Stimulated activated CD8-positive, alpha-beta memory T cell treated with anti-CD3 and anti-CD28 coated beads, Interleukin-4, amount 100 ng/mL, for 4 hours (primary cell): ENCODE measurements at places on chromosomes 11 and 22.

DNA sequence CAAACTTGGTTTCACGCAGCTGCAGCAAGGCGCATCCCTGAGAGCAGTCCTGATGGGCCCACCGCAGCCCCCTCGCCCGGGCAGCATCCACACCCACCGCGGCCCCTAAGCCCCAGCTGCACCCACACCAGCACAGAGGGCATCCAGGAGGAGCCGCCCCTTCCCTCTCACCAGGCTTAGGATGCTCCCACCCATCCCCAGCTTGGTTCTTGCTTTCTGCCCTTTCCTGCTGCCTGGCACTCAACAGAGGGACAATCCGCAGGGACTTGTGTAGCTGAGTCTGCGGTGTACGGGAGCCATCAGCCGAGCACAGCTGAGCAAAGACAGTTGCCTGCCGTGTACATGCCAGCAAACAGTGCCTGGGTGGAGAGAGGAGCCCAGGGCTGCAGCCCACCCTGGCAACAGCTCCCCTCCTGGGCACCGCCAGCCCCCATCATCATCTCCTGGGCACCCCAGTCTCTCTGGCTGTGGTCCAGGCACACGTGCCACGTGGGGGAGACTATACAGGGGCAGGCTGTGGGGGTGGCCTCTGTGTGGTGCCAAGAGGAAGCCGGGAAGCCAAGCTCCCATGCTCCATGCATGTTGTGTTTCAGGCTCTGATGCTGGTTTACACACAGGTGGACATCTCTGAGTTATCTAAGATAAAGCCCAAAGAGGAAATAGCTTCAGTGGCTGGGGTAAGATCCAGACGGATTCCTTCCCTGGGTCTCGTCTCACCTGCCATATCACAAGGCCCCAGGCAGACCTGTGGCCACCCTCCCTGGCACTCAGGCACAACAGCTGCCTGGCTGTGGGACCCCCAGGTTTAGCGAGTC lies 36.0 kb upstream of the GNB1L start:
- no peak for DNase-seq

GRCh38 chr11:106158406-106158805 lies 80.9 kb downstream of the AASDHPPT start:
- no peak for DNase-seq

DNA sequence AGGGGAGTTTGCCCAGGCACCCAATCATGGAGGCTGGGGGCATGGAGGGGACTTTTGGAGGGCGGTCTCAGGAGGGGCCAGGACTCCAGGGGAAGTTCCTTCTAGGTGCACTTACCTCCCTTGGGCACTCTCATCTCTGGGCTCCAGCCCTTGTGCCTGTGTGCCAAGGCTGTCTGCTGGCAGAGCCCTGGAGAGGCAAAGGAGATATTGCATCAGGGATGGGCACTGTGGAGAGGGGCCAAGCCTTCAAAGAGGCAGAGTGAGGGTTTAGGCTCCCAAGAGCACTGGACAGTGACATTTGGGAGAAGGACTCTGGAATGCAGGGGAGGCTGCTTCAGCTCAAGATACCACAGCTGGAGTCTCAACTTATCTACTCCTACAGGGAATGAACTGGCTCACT lies 32.2 kb upstream of the TFIP11 start:
- DNase-seq: no peak

GRCh38 chr22:25478528-25478927 lies 85.9 kb upstream of the GRK3 start:
- no peak for DNase-seq

GRCh38 chr22:34102633-34103032 lies 182.4 kb upstream of the LARGE1 start:
- no peak for DNase-seq

- DNase-seq: no peak
Observed at GRCh38 chr11:63884196-63884932, 32.6 kb downstream of the RCOR2 start.

- no peak for DNase-seq
Observed at GRCh38 chr11:196786-197731, 4.2 kb downstream of the SCGB1C1 start.

DNA sequence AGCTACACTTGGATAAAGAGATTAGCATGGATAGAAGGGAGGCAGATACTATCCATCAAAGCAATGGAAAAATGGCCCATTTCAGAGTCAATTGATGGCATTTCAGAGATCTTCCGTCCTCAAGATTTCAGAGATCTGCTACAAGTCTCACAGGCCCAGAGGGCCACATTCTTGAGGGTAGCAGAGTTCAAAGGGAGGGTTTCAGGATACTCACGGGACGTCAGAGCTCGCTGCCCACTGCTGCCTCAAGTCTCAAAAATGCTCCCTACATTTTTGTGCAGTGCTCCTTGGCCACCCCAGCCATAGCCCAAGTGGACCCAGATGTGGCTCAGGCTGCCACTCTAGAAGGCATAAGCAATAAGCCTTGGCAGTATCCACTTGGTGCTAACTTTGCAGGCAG lies 24.9 kb downstream of the RTL6 start:
- DNase-seq: no peak

DNA sequence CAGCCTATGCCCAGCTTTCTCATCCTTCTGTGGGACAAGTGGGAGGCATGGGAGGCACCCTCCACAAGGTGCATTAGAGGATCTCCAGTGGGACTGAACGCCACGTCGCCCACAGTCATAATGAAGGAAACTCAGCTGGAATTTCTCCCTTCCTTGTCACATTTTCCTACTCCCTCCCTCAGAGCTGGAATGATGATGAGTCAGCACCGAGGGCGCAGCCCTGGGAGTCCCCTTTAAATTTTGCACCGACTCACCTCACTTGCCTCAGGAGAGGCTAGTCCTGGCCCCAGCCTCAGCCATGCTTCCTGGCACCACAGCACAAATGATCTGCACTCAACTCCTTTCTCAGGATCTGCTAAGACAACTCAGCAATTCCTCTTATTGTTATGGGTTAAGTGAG lies 34.3 kb downstream of the DBX1 start:
- no peak for DNase-seq

DNA sequence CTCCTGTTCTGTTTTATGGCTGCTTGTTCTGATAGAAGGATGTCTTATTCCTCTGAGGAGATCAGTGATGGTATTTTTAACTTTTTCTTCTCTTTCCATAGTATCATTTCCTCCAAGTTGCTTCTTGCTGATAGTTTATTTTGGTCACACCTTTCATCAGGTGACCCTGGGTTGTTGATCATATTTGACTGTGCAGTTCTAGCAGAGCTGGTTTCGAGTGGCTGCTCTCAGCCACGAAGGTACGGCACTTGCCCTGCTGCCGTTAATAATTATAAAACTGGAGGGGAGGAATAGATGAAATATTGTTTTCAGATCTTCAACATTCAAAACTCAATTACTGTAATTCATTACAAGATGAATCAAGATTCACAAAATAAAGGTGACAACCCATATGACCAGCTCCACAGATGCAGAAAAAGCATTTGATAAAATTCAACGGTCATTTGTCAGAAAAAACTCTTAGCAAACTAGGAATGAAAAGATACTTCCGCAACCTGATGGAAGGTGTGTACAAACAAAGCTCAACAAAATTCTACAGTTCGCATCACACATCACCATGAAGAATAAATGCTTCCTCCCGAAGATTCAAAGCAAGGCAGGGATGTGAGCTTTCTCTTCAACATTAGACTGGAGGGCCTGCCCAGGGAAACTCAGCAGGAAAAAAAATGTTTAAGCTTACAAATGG lies 59.2 kb upstream of the RTL6 start:
- no peak for DNase-seq

- no peak for DNase-seq
Observed at GRCh38 chr11:93330446-93330984, at the start of gene DEUP1. Gene DEUP1, plus strand, starts transcription at chr11:93330742. Its CDS starts 1,518 bp downstream, at chr11:93332260.

DNA sequence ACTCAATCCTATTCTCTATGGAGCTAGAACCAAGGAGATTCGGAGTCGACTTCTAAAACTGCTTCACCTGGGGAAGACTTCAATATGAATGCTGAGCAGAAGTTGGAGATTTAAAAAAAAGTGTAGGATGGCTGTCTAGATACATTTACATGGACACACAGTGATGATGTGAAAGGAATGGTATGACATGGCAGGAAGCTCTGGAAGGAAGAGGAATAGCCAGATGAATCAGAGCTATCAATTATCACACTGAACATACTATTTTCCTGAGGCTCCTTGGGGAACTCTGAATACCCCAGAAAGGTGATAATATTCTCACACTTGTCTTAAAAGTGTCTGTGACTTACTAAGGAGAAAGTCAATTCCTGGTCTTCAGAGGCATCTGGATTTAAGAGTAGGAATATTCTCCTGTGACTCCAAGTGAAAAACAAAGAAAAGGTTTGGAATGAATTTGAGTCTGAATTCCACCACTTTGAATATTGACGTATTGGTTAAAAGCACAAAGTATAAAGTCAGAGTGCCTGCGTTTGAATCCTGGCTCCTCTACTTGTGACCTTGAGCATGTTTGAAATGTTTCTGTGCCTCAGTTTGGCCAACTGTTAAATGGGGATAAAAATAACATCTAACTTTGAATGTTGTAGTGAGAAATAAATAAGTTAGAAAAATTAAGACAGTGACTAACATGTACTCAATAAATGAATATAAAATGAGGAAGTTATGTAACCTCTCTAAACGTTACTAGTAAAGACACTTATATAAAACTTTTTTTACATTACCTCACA lies 1.3 kb downstream of the OR52D1 start:
- DNase-seq: no peak

- no peak for DNase-seq
Observed at GRCh38 chr11:116211147-116211546, 561.6 kb downstream of the BUD13 start.

GRCh38 chr22:31102441-31103081 lies 4.8 kb downstream of the SELENOM start:
- no peak for DNase-seq

DNA sequence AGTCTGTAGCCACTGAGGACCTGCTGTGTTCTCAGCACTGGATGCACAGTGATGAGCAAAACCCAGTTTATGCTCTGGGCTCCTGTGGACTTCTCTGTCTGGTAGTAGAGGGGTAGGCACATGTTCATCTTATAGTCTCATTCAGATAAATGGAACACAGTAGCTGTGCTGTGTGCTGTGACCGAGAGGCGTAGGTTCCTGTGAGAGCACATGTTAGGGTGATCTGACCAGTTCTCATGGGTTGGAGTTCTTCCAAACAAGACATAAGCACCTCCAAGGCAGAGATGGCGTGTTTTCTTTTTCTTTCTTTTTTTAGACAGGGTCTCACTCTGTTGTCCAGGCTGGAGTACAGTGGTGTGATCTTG lies 154.8 kb upstream of the RASSF10 start:
- DNase-seq: no peak

GRCh38 chr11:127269911-127270310 lies 269.3 kb upstream of the KIRREL3 start:
- DNase-seq: no peak

GRCh38 chr11:77879218-77879617 lies 58.3 kb downstream of the AAMDC start:
- DNase-seq: no peak

- no peak for DNase-seq
Observed at GRCh38 chr11:1305063-1305495, 4.4 kb downstream of the TOLLIP start.

GRCh38 chr11:3222941-3223915 lies 4.6 kb upstream of the MRGPRG start:
- no peak for DNase-seq

DNA sequence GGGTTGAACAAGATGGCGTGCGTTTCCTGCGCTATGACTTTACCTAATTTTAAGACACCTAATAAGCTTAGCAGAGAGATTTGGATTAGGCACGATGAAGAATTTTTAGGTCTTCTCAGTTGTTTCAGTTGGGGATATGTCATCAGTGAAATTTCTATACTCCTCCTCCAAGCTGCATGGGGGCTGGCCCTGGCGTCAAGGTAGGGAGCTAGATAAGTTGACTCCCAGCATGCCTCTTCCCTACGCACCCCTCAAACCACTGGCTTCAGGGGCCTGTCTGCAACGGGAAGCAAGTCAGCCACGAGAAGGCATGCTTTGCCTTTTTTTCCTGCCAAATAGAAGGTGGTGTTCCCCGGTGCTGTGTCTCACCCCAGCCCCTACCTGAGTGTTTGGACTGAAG lies 13.3 kb downstream of the DGAT2 start:
- no peak for DNase-seq

DNA sequence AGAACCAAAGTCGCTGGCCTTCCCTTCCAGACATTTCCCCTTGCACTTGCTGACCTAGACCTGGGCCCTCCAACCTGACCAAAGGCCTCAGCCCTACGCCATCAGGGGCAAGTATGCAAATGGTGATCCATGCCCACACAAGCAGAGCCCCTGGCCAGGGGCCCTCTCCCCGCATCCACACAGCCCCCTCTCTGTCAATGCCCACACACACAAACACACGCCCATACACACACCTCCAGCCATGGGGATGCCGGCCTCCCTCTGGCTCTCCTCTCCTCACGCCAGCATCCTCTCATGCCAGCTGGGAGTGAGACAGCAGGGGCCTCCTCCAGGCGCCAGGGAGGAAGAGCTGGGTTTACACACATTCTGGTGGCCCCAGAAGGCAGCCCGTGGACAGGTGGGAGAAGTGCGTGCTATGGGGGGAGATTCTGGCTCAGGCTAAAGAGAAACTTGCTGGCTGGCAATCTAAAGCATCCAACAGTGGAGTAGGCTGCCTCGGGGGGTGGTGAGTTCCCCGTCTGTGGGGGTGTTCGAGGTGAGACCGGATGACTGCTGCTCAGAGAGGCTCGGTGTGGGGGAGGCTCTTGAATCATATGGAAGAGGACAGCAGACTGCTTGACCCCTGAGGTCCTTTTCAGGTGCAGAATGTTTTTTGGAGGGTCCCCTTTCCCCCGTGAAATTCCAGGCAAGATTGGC lies 4.8 kb downstream of the NRXN2 start:
- DNase-seq: no peak

DNA sequence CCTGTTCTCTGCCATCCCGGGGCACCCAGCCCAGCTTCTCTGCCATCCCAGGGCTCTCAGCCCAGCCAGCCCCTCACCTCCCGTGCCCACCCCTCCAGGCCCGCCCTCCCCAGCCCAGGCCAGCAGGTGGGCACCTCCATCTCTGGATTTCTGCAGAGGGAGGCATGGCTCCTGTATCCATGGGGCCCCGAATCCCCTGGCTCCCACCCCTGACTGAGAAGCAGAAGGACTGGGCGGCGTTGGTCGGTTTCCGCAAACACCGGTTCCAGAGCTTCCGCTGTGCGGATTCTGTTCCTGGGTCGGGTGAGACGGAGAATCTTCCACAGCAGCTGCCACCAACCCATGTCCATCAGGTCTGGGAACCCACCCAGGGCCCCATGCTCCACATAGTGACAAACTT lies 240.3 kb downstream of the BRD1 start:
- no peak for DNase-seq

DNA sequence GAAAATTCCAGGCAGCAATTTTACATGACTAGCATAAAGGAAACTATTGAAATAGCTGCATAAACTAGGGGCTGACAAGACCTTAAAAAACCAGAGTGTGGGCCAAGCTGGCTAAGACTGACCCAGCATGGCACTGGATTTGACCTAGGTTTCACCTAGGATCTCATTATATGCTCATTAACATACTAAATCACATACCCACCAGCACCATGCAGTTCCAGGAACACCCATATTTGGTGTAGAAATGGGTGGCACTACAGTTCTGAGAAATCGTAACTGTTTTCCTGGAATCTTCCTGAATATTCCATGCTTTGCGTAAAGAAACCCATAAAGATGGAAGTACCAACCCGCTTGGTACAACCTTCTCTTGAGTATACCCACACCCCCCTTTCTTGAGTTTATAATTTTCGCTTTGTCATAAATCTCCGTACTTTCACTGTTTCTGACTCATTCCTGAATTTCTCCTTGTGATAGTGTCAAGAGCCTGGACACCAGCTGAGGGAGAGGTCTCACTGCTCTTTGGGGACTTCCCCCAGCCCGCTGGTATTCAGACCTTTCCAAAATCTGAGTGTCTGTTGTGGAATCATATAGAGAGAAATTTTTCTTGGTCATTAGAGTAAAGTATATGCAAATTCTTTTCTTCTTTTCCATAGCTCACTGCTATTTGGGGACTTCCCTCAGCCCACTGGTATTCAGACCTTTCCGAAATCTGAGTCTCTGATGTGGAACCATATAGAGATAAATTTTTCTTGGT lies 55.1 kb downstream of the MTMR3 start:
- no peak for DNase-seq
